Natural killer cell treated with Interleukin-12 subunit alpha and Interleukin-12 subunit beta and Interleukin-15 and Interleukin-18, amount 100 ng/mL, for 72 hours (primary cell): ENCODE measurements at places on chromosomes 5 and 9. TPM values are rescaled to one million over a fixed set of nuclear protein-coding genes. Genes with fewer than 3 reads are reported as not detected.

PCDHGA3 gene
- total RNA-seq = not detected

PNPLA7 gene
- 7.1 TPM for total RNA-seq

POU5F2 gene
- total RNA-seq = 3.3 TPM

LRRC19 gene
- total RNA-seq = not detected

SOX30 gene
- not detected for total RNA-seq

DNA sequence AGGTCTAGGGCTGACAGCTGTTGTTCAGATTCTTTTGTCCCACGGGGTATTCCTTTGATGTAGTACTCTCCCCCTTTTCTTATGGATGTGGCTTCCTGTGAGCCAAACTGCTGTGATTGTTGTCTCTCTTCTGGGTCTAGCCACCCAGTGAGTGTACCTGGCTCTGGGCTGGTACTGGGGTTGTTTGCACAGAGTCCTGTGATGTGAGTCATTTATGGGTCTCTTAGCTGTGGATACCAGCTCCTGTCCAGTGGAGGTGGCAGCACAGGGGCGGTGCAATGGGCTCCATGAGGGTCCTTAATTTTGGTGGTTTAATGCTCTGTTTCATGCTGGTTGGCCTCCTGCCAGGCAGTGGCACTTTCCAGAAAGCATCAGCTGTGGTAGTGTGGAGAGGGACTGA lies 161.3 kb downstream of the CAVIN4 start:
- DNase-seq = no peak
- no peak overlapping the region for H3K27ac ChIP-seq
- H3K4me1 ChIP-seq = no peaks in the 10 kb centered on the region
- H3K4me3 ChIP-seq = no peak overlapping the region
- H3K27me3 ChIP-seq = no peaks in the 10 kb centered on the region

DNA sequence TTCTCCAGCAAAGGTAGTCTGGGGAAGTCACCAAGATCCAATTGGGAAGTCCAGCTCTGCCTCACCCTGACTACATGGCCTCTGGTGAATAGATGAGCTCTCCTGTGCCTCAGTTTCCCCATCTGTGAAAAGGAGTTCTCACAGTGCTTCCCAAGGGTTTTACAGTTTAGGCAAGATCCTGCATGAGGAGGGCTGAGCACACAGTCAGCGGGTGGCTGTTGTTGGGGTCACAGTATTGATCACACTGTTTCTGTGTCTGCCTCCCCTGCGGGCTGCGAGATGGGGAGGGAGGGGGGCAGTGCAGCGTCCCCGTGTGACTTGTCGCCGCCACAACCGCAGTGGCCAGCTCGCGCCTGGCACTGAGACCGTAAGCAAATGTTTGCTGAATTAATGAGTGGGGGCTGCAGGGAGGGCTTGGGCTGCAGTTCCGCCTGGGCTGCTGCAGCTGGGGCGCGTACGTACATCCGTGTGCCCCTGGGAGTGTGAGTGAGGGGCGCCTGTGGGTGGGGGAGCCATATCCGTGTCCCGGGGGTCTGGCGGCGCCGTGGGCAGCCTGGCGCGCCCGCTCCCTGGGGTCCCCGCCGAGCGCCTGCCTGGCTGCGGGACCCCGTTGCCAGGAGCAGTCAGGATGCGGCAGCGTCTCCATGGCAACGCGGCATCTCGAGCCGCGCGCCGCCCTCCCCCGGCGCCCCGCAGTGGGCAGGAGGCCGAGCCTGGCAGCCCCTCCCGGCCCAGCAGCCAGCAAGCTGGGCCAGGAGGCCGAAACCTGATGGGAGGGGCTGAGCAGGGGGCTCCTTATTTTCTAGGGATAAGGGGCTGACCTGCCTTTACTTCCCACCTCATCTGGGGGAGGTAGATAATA lies 31.4 kb upstream of the PSD2 start:
- H3K36me3 ChIP-seq = no peaks in the 10 kb centered on the region
- H3K4me1 ChIP-seq = peaks cover 29% of the 10 kb centered on the region
- H3K4me3 ChIP-seq = peak overlapping the region; percentile 17
- peaks cover 5% of the 10 kb centered on the region for H3K27me3 ChIP-seq
- no peak overlapping the region for H3K27ac ChIP-seq
- DNase-seq = no peak

- no peak for DNase-seq
- H3K27me3 ChIP-seq = no peaks in the 10 kb centered on the region
Observed at GRCh38 chr5:122354293-122354692, 42.3 kb downstream of the SNCAIP start.

- H3K4me1 ChIP-seq = no peaks in the 10 kb centered on the region
- H3K4me3 ChIP-seq = no peak overlapping the region
- no peak overlapping the region for H3K27ac ChIP-seq
- peaks cover 33% of the 10 kb centered on the region for H3K27me3 ChIP-seq
- no peak for DNase-seq
Observed at GRCh38 chr9:97774673-97775072, 77.5 kb upstream of the XPA start.

DNA sequence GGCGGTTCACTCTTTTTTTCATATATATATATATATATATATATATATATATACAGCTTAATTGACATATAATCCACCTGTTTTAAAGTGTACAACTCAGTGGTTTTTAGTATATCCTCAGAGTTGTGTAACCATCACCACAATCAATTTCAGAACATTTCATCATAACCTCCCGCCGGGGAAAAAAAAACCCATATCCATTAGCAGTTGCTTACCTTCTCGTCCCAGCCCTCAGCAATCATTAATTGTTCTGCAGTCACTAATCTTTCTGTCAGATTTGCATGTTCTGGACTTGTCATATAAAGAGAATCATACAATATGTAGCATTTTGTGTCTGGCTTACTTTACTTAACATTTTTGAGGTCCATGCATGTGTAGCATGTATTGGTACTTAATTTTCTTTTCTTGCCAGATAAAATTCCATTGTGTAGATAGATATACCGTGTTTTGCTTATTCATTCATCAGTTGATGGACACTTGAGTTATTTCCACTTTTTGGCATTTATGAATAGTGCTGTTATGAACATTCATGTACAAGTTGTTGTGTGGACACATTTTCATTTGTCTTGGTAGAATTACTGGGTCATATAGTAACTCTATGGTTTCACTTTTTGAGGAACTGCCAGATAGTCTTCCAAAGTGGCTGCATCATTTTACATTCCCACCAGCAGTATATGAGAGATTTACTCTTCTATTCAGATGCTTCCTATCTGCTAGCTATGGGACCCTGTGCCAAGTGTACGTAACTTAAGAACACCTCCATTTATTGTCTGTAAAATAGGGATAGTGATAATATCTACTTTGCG lies 3.5 kb upstream of the RNF145 start:
- peaks cover 10% of the 10 kb centered on the region for H3K36me3 ChIP-seq
- peaks cover 33% of the 10 kb centered on the region for H3K4me1 ChIP-seq
- peaks cover 9% of the 10 kb centered on the region for H3K27me3 ChIP-seq

DNA sequence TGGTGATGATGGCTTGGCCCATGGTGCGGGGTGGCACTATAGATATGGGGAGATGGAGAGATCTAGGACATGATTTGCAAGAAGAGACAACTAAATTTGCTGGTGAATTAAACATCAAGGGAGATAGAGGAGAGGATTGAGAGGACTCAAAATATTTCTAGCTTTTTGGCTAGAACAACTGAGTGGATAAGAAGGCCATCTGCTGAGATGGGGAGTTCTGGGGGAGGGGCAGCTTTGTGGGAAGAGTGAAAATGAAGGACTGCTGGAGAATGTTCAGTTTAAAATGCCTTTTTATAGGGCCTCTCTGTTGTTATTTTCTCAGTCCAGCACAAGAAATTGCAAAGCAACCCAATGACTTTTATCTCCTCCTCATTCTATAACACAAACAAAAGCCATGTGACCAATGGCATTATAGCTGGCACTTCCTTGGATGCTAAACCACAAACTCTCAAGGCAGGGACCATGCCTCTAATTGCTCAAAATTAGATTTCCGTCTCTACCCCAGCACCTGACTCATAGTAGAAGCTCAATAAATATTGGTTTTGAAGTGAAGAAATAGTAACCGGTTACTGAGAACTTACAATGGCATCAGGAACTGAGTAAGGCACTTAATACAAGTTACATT lies 29.8 kb downstream of the JAKMIP2 start:
- peaks cover 38% of the 10 kb centered on the region for H3K4me1 ChIP-seq
- DNase-seq = no peak
- H3K36me3 ChIP-seq = no peaks in the 10 kb centered on the region
- H3K27ac ChIP-seq = peak overlapping the region; percentile 26
- H3K4me3 ChIP-seq = no peak overlapping the region
- H3K27me3 ChIP-seq = no peaks in the 10 kb centered on the region

DNA sequence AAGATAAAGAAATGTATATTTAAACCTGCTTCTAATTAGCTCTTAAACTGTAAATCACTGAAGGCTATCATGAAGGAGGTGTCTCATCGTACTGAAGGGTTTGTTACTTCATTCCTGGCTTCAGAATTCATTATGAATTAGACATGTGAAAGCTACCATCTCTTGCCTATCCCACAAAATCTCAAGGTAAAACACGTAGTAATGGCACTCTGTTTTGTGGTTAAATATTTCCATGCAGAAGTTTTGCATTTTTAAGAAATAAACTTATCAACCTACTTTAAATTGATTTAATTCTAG lies 490.7 kb upstream of the NUDT12 start:
- no peaks in the 10 kb centered on the region for H3K4me1 ChIP-seq
- no peaks in the 10 kb centered on the region for H3K27me3 ChIP-seq
- H3K4me3 ChIP-seq = no peak overlapping the region

- no peaks in the 10 kb centered on the region for H3K36me3 ChIP-seq
- H3K27me3 ChIP-seq = no peaks in the 10 kb centered on the region
- no peak overlapping the region for H3K4me3 ChIP-seq
- no peak overlapping the region for H3K27ac ChIP-seq
- DNase-seq = no peak
- no peaks in the 10 kb centered on the region for H3K4me1 ChIP-seq
Observed at GRCh38 chr9:95085861-95086563, 231.5 kb downstream of the FANCC start.

GRCh38 chr5:123455095-123455494 lies 31.9 kb upstream of the CEP120 start:
- H3K4me3 ChIP-seq = no peak overlapping the region
- no peaks in the 10 kb centered on the region for H3K36me3 ChIP-seq

GRCh38 chr9:6054280-6055099 lies 39.1 kb upstream of the RANBP6 start:
- H3K27me3 ChIP-seq = peaks cover 5% of the 10 kb centered on the region
- peaks cover 15% of the 10 kb centered on the region for H3K4me1 ChIP-seq
- H3K4me3 ChIP-seq = no peak overlapping the region
- no peaks in the 10 kb centered on the region for H3K36me3 ChIP-seq
- peak overlapping the region; percentile 19 for H3K27ac ChIP-seq
